ENCODE measurements at places on chromosomes 6 and 20.

DNA sequence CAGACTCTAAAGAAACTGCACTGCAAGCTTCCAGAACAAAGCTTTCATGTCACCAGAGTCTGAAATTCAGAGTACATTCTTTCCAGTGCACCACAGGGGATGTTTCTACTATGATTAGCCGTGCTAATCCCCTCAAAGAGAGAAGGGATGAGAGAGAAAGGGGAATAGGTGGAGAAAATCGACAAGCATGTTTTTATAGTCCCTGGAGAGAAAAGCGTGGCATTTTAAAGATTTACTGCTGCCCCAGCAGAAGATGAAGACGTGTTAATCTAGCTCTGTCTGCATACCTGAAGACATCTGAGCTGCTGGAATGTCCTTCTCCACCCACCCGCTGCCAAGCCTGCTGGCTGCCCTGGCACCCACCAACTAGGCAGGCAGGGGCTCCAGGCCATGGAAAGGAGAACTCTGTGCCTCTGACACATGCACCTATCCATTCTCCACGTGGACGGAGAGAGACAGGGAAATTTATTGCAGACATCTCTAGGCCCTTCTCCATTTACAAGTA lies 4.1 kb downstream of the MYLK4 start:
- DNase-seq = no peak

GRCh38 chr6:63278916-63279315 lies 40.9 kb downstream of the LGSN start:
- DNase-seq = no peak

- DNase-seq = no peak
These were observed 3.7 kb downstream of the TNFAIP3 start for GRCh38 chr6:137870744-137871247.

GRCh38 chr6:104527311-104527710 lies 332.4 kb downstream of the HACE1 start:
- DNase-seq = no peak

DNA sequence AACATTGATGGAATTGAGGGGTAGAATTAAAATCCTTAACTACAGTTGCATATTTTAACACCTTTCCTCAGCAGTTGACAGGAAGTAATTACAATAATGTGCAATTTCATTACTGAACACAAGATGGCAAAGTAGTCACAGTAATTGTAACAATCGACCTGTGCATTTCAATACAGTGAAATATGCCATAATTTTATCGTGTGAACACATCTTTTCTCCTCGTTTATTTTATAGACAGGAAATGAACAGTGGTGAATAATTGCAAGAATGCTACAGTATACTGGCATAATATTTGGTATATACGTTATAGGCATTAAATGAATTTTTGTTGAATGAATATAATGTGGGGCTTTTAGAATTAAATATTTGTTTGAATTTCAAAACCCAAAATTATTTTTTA lies 25.0 kb downstream of the CYB5R4 start:
- no peak for DNase-seq

- no peak for DNase-seq
These were observed 119.9 kb downstream of the RNF144B start for GRCh38 chr6:18507018-18507415.

- DNase-seq = no peak
These were observed 15.4 kb downstream of the SLC17A4 start for GRCh38 chr6:25769983-25770382.

GRCh38 chr6:17847203-17847760 lies 140.2 kb downstream of the KIF13A start:
- DNase-seq = no peak

- no peak for DNase-seq
These were observed 36.0 kb upstream of the SNX9 start for GRCh38 chr6:157787080-157787479.

- no peak for DNase-seq
These were observed 1097.2 kb upstream of the GJE1 start for GRCh38 chr6:141035312-141036200.
